BJ (cell line): ENCODE measurements at places on chromosomes 6 and 20.

GRCh38 chr6:138545621-138545980 is 46.3 kb upstream of the NHSL1 start:
- DNase-seq, result no peak

DNA sequence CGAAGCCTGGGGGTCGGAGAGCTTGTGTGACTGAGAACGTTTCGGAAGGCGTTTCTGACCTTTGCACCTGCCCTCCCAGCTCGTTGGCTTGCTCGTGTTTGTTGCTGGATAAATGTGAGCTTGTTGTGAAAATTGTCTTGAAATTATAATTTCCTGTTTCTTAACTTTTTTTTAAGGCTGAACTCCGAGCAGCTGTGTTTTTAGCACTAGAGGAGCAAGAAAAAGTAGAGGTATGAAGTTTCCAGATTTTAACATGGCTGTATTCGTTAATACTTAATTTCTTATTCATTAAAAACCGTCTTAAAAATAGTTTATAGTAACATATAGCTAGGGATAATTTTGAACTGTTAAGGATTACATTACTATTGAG is 672 bp downstream of the CEP43 start:
- DNase-seq, result no peak

DNA sequence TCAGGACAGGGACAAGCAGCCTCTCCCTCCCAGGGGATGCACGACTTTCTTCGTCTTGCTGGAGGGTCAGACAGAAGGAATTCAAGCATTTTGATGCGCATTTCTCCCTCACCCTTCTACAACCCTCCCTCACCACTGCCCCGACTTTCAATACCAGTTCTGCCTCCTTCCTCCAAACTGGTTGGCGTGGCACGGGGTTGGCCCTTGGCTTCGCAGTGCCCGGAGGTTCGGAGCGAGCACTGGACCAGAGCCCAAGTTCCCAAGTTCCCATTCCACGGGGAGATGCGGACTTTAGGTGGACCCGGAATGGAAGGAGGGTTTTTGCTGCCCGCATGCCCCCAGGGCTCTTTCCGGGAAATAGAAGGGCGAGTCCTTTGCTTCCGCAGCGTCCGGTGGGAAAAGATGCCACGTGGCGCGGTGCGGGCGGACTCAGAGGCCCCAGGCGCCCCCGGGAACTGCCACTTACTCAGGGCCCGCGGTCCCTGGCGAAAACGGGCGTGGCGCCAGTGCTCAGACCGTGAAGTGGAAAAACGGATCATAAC is 8.0 kb upstream of the LAMP5 start:
- no peak for DNase-seq

DNA sequence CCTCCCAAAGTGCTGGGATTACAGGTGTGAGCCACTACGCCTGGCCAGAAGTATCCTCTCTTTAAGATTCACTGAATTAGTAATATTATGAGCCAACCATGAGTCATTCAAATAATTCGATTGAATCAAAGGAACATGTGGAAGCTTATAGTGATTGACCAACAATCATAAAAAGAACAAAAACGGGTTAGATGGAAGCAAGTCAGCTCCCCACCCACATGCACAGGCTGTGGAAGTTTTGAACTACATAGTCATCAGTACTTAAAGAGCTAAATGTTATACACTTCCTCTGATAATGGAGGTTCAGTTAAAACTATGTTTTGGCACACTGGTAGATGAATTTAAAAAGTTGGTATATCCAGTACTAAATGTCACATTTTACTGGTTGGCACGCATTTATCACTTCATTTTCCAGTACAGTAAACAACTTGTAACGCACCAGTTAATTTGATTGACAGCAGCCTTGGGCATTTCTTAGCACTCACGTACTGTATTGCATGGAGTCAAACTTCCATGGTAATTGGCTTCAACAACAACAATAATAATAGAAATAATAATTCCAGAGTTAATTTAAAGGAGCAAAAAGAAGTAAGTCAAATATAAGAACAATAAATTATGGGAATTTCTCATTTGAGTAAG is 1107.3 kb upstream of the MAP3K7 start:
- DNase-seq, result no peak

- DNase-seq, result no peak
Observed at GRCh38 chr6:154509421-154510143, 903 bp downstream of the CNKSR3 start.

DNA sequence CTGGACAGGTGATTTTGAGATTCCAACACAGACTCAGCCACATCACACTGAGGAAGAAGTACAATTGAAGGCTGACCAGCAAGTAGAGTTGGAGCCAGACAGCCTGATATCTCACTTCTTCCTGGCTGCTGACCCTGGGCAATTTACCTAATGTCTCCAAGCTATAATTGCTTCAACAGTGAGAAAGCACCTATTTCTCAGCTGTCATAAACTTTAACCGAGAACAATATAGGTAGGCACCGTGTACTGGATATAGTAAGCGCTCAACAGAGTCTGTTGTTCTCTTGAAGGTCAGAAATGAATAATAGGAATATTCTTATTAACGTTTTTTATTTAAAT is 28.3 kb downstream of the STX7 start:
- no peak for DNase-seq

DNA sequence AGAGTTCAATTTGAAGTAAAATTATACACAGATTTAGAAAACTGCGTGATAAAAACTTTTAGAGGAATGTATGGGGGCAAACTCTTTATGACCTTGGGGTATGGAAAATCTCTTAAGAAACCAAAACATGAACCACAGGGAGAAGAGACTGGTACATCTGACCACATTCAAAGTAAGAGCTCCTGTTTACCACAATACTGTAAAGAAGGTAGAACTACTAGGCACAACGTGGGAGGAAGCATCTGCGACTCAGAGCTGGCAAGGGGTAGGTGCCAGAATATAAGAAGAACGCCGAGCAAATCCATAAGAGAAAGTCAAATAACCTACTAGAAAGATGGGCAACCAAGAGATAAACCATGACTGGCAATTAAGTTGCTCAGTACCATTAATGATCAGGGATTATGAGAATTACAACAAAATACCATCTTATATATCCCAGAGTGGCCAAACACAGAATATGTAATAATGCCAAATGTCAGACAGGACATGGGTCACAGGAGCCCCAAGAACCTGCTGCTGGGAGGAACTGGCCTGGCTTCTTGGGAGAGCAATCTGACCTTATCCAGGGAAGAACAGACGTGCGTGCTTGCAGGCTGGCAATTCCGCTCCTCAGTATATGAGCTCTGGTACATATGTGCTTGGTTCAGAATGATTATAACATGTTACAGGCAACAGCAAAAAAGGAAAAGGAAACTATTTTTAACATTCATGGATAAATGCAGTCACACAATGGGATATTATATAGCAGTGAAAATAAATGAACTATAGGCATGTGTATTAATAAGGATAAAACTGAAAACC is 50.2 kb downstream of the INSM1 start:
- DNase-seq, result no peak

DNA sequence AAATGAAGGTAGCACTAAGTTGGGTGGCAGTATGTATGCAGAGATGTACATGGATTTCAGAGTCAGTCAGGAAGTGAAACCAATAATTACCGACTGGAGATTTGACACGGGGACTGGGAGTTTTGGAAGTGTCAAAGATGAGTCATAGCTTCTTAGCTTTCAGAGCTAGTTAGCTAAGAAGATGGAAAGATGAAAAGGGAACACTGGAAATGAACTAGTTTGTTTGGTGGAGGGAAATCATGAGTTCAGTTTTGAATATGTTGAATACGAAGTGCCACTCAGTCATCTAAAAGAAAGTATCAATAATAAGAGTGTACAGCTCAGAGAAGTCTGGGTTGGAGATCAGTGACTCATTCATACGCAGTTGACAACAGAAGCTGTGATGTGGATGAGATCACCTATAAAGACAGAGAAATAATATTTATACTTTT is 7.5 kb downstream of the ESF1 start:
- DNase-seq, result no peak

DNA sequence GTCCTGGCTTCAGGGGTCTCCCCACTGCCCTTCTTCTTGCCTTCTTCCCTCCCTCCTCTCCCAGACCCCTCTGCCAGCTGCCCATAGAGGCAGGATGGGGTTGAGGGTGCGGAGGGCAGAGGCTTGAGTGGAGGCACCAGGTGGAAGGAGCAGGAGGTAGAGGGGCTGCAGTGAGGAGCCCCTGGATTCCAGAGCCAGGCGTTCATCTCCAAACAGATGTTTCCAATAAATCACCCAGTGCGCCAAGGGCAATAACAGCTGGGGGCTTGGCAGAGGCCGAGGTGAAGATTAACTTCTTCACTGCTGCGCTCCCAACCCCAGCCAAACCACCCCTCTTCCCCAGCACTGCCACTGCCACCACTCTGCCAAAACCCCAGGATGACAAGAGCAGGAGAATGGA is 10.7 kb downstream of the MDFI start:
- DNase-seq, result no peak

DNA sequence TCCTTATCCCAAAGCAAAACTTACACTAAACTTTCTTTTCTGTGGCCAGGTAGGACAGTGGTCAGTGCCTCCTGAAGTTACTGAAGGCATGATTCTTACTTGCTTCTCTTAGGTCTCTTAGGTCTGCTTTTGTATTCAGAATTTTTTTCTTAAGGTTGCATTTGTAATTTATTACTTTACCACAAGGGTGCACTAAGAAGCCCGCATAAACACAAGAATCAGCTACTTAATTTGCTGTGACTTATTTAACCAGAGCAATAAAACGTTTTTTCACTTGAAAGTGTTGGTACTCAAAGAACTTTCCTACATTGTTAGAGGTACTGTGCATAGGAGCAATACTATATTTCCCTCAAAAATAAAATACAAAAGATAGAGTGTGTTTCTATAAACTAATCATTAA is 75.4 kb upstream of the LAMA2 start:
- no peak for DNase-seq

DNA sequence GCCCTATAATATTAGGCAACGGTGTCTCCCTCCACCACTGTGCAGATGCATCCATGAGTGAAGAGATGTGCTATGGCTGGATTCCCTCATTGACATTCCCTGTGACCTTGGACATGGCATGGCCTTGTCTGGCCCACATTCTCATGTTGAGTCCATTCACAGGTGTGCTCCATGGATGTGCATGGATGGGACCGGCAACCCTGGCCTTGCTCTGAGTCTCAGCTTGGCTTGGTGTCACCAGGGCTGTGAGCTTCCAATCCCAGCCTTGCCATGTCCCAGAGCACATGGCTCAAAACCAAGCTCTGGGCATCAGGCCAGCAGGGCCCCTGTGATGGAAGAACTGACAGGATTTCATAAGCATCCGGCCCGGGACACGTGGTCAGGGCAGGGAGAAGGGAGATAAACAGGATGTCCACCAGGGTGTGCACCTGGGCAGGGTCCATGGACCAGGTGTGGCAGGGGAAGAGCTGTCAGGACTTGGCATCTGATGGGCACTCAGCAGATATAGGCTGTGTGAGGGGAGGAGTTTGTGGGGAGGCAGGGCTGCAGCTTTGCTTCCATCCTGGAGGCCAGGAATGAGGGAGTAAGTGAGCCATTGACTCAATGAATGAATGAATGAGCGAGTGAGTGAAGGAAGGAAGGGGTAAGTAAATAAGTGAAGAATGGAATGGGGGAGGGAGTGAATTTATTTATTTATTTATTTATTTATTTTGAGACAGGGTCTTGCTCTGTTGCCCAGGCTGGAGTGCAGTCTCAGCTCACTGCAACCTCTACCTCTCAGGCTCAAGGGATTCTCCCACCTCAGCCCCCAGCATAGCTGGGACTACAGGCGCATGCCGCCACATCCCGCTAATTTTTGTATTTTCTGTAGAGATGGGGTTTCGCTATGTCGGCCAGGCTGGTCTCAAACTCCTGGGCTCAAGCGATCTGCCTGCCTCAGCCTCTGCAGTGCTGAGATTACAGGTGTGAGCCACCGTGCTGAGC is 15.7 kb downstream of the NRSN2 start:
- DNase-seq, result peak; percentile 26

GRCh38 chr6:114169763-114170162 is 173.1 kb downstream of the HS3ST5 start:
- no peak for DNase-seq

GRCh38 chr6:161477876-161478425 is 204.1 kb upstream of the AGPAT4 start:
- DNase-seq, result no peak

DNA sequence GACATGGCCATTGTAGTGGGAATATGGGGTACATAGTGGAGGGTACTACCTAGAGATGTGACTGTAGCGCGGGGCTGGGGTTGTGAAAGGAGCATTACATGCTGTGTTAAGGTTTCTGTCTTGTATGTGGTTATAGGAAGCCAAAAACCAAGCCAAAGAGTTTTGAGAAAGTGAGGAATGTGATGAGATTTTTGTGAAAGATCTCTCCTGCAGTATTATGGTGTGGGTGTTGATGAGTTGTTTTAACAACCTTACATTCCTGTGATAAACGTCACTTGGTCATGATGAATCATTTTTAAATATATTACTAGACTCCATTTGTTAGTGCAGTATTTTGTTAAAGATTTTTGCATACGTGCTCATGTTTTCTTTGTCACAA is 48.9 kb downstream of the ZFAND3 start:
- DNase-seq, result peak; percentile 17

- no peak for DNase-seq
Observed at GRCh38 chr20:34179637-34180360, 61.4 kb upstream of the ASIP start.

DNA sequence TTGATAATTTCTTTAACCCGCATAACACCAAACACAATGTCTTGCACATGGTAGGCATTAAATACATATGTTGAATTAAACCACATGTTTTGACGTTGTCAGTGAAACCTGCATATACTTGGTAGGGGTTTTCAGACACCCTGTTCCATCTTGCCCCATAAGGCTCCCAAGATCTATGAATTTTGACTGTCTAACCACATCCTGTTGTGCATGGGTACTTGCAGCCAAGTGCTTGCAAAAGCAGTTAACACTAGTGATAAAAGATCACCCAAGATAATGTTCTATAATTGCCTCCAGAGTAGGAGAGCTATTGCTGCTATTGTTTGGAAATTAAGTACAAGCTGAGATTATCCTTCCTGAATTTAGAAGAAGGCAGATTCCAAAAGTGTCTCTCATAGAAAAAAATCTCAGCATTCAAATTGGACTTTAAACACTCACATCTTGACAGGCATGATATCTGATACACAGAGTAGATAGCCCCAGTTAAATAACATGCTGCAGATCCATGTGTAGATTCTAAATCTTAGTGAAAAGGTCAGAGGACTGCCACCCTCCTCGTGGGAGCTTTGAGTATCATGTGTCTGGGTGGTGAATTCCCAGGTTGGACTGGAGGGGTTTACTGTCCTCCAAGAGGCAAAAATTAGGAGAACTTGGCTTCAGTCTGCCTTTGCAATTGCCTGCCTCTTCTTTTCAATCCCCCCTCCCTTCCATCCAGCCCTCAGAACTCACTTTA is 25.8 kb upstream of the CCN6 start:
- DNase-seq, result no peak

DNA sequence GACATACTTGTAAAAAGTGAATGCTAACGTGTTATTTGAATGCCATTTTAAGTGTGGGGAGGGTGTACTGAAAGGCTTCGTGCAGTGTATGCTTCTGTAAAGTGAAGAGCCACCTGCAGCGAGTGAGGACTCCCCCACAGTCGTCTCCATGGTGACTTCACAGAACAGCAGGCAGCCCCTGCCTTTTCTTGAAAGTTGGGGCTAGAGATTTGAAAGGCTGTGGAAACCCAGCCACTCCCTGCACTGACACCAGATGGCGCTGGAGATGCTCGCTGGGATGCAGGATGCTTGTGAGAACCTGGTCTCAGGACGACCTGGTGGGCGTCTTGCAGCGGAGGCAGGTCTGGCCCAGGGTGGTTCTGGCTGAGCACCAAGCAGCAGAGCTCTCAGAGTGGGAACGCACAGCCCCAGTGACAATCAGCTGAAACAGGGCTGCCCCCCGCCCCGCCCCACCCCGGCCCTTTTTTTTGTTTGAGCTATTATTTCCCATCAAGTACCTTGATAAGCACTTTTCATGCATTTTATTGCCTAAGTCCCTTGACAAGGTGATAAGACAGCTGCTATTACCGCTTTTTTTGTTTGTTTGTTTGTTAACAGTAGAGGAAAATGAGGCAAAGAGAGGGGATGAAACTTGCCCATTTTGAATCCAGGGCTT is 150.3 kb downstream of the SYCP2 start:
- DNase-seq, result no peak
